ENCODE measurements at places on chromosomes 6 and 20. TPM values are rescaled to one million over a fixed set of nuclear protein-coding genes. Genes with fewer than 3 reads are reported as not detected.

Gene SLC35F1
- not detected for total RNA-seq

Gene ELOVL4
- total RNA-seq, result 0.99 TPM

Gene CRISP2
- not detected for total RNA-seq

- no peak for DNase-seq
These were observed 245.5 kb downstream of the FNDC1 start for GRCh38 chr6:159414711-159415110.

- no peak for DNase-seq
These were observed 7.0 kb downstream of the NDUFAF5 start for GRCh38 chr20:13791540-13792459.

DNA sequence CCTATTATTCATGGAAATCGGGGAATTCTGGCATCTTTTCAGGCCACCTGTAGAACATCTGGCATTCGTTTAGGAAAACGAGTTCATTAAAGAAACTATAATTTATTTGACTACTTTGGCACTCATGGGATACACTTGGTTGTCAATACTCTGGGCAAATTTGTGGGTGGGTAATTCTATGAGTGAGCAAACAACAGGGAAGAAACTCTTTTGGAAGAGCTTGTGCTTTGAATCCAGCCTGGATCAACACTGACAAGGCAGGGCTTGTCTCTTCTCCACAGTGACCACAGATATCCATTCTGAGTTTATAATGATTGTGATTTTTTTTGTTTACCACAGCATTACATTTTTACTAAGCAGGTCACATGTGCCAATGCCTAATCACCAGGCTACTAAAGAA lies 394.7 kb downstream of the THBS2 start:
- DNase-seq, result no peak

- DNase-seq, result no peak
These were observed 12.8 kb downstream of the HIVEP1 start for GRCh38 chr6:12024699-12025434.

- DNase-seq, result no peak
These were observed 10.8 kb downstream of the VSTM2L start for GRCh38 chr20:37913567-37914366.

DNA sequence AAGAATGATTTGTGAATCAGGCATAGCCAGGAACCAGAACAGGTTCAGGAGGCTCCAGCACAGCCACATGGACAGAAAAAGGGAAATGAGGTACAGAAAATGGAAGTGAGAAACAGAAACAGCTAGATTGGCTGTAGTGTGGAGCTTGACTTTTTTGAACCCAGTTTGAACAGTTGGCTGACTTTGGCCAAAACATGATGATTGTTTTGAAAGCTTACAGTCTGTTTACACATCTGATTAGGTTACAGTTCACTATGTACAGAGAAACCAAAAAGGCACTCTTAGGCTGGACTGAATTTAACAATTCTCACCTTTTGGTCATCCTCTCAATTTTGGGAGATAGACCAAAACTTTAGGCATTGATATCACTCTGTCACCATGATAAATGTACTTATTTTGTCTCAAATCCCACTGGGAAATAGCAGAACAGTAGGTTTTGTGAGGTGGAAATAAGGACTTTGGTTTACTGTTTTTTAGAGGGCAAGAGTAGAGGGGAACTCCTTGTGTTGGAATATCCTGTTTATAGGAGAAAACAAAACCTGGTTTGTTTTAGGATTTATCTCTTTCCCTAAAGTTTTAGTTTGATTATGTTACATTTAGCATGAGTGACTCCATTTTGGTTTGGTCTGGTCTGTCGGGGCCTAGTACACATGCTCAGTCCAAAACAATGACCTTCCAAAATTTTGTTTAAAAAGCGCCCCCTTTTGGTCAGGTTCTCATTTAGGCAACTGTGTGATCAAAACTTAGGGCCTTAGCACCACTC lies 123.1 kb downstream of the OLIG3 start:
- DNase-seq, result no peak

DNA sequence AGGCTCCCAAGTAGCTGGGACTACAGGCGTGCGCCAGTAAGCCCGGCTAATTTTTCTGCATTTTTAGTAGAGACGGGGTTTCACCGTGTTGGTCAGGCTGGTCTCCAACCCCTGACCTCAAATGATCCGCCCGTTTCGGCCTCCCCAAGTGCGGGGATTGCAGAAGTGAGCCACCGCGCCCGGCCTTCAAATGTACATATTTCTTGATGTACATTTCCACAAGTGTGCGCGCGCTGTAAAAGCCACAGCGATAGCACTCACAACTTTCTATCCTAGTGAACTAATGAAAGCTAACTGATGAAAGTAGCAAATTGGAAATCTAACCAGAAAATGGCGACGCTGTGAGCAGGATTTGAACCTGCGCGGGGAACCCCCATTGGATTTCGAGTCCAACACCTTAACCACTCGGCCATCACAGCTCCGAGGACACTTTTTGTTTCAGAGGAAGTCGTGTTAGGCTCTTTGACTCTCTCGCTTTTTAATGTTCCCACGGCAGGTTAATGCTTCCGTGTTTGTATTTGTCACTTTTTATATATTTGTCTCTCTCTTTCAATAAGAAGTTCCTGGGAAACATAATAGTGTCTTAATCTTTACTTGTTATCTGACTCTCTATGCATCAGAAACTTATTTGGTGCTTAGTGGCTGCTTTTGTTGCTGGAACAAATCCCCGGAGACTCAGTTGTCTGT lies 199.4 kb upstream of the ZNF184 start:
- DNase-seq, result no peak

DNA sequence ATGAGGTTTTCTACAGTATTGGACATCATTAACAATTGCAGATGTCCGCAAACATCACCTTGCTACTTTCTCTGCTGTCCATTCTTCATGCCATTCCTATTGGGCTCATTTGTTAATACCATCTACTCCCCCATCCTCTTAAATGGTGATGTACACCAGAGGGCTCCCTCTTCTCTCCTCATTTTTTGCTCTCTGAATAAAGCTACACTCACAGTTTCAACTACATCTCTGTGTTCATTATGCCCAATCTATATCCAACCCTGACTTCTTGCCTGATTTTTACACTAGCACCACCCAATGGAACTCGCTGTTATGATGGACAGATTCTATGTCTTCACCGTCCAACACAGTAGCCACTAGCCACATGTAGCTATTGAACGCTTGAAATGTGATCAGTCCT lies 288.1 kb upstream of the ID4 start:
- no peak for DNase-seq

DNA sequence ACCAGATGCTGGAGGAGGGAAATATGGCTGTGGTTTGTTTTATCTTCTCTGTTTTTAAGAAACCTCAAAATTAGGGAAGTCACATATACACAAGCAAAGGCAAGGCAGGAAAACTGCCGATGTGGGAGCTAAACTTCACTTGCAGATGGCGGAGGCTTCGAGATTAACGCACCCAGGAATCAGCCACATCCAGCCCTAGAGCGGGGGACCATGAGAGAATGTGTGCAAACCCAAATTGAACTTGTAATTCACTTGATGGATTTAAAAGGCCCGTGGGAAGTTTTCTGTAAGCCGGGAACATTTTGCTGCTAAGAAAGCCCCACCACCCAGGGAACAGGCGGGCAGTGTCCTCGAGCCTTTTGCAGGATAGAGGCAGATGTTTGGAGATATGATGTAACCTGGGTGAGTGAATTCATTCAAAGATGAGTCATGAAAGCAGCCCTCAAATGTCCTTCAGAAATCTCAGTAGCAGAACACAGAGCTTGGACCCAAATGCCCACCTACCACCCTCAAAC lies 39.9 kb downstream of the PREX1 start:
- DNase-seq, result no peak

DNA sequence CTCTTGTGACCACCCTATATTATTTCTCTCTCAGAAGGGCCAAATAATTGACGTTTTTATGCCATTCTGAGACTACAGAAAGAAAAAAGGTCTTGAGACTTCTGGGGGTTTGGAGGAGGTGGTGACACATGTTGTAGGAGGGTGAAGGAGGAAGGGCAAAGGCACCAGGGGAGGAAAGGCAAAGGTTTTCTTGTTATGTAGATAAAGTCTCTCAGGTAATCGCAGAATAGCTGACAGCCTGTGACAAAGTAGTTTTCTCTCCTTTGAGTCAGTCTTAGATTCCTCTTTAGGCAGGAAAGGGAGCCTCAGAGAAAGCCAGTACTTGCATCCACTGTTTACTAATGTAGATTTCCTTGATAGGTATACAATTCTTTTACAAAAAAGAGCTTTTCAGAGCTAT lies 23.6 kb downstream of the OR2B2 start:
- no peak for DNase-seq
